ENCODE measurements at places on chromosomes 6 and 20.

GRCh38 chr6:30216096-30216495 lies 2.9 kb upstream of the TRIM26 start:
- no peak for DNase-seq

DNA sequence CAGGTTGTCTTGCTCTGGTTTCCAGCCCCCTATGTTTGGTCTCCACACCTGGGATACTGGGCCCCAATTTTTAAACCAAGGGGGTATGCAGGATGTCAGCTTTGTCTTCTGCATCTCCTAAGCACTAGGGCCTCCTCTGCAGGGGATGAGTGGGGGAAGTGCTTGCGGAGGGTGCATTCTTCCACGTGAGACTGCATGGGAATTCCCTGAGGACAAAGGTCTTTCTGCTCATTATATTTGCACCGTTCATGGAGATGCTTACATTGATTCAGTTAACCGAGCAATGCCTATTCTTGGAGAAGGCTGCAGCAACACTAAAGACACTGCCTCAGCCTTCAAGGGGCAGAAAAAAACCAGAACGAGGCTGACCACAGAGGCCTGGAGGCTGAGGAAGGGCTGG lies 45.4 kb downstream of the RAB44 start:
- DNase-seq: no peak

DNA sequence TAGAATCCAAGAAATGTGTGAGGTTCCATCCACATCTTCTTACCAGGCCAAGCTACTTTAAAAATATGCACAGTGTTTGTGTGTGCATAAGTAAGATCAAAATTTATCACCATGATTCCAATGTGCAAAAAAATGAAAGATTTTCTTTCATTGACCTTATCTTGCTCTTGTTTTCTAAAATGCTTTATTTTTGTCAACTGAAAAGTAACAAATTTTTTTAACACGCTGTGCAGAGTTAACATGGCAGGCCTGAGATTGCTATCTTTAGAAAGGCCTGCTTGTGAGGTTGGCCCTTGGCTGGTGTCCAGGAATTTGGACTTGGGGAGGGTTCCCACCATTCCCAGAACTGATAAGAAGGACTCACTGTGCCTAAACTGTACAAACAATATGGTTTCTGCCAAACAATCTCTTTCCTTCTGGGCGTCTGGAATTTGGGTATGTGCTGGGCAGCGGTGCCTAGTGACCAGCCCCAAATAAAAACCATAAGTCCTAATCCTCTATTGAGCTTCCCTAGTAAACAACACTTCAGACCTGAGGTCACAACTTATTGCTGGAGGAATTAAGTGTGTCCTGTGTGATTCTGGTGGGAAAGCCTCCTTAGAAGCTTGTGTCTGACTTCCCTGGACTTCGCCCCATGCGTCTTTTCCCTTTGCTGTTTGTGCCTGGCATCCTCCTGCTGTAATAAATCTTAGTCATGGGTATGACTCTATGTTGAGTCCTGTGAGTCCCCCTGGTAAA lies 19.8 kb upstream of the MYLIP start:
- DNase-seq: no peak

- DNase-seq: no peak
Observed at GRCh38 chr6:15854378-15854777, 191.6 kb upstream of the DTNBP1 start.

- DNase-seq: no peak
Observed at GRCh38 chr20:46151936-46152335, 33.8 kb downstream of the CD40 start.

DNA sequence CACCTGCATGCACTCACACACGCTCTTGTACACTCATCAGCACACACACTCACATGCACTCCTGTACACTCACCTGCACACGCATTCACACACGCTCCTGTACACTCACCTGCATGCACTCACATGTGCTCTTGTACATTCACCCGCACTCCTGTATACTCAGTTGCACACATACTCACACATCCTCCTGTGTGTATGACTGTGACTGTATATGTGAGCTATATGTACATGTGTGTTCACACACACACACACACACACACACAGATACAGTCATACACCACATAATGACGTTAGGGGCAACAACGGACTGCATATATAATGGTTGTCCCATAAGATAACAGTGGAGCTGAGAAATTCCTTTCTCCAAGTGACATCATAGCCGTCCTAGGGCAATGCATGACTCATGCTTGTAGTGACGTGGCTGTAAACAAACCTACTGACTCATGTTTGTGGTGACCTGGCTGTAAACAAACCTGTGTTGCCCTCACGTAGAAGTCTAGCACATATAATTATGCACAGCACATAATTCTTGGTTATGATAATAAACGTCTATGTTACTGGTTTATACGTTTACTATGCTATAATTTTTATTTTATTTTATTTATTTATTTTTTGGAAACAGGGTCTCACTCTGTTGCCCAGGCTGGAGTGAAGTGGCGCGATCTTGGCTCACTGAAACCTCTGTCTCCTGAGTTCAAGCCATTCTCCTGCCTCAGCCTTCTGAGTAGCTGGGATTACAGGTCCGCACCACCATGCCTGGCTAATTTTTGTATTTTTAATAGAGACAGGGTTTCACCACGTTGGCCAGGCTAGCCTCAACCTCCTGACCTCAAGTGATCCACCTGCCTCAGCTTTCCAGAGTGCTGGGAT lies 22.8 kb upstream of the TAF4 start:
- DNase-seq: no peak

GRCh38 chr6:111782192-111782809 lies 91.0 kb downstream of the FYN start:
- no peak for DNase-seq

- DNase-seq: no peak
Observed at GRCh38 chr6:6224933-6225486, 95.5 kb downstream of the F13A1 start.

DNA sequence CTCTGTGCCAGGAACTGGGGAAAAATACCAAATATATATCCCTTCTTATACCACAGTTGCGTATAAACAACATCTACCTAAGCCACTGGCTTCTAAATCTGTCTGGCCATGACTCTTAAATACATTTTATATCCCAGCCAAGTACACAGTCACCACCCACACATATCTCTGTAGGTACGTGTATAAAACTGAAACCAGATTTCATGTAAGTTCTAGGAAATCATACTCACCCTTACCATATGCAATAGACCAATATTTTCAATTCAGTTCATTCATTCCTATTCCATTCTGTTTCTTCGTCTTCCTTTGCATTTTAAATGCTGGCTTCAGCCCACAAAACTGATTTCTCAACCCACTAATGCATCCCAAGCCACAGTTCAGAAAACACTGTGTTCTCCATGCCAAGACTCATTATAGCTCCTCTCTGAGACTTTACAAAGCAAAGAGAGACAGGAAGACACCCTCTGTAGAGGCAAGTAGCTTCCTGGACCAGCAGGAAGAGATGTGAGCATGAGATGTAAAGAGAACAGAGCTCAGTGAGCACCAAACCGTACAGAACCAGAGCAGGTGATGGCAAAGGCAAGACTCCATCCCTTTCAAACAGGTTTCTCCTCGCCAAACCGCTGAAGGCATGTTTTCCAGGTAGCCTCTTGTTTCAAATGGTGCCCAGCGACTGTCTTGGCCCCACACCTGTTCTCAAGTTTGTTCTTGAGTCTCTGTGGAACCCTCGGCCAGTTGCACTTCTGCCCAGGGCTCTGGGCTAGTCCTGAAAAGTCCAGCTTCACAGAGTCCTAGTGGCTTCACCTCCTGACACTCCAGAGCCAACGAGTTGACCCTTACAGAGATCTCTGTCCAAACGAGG lies 18.7 kb downstream of the FAM50B start:
- DNase-seq: no peak

- DNase-seq: no peak
Observed at GRCh38 chr6:118468682-118469465, 79.2 kb upstream of the PLN start.

DNA sequence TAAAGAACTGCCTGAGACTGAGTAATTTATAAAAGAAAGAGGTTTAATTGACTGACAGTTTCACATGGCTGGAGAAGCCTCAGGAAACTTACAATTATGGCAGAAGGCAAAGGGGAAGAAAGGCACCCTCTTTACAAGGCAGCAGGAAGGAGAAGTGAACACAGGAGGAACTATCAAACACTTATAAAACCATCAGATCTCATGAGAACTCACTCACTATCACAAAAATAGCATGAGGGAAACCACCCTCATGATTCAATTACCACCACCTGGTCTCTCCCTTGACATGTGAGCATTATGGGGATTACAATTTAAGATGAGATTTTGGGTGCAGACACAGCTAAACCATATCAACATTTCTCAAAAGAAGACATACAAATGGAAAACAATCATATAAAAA lies 266.3 kb downstream of the EPM2A start:
- DNase-seq: no peak

DNA sequence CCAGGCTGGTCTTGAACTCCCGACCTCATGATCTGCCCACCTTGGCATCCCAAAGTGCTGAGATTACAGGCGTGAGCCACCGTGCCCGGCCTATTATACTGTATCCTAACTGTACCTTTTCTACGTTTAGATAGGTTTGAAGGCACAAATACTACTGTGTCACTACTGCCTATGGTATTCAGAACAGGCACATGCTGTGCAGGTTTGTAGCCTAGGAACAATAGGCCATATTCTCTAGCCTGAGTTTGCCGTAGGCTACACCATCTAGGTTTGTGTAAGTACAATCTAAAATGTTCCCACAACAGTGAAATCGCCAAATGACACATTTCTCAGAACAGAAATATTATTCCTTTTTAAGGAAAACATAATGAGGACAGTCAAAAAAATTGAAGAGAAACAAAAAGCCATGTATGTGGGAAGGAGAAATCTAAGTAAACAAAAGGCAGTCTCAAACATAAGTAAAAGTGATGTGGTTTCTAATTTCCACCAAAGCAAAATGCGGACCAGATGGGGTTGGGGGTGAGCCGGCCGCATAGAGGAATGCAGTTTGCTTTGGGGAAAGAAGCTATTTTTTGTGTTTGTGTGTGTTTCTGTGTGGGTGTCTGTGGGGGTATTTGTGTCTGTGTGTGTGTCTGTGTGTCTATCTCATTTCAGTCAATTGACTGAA lies 192.6 kb upstream of the SALL4 start:
- DNase-seq: no peak

- DNase-seq: no peak
Observed at GRCh38 chr6:68497927-68498326, 137.2 kb upstream of the ADGRB3 start.

DNA sequence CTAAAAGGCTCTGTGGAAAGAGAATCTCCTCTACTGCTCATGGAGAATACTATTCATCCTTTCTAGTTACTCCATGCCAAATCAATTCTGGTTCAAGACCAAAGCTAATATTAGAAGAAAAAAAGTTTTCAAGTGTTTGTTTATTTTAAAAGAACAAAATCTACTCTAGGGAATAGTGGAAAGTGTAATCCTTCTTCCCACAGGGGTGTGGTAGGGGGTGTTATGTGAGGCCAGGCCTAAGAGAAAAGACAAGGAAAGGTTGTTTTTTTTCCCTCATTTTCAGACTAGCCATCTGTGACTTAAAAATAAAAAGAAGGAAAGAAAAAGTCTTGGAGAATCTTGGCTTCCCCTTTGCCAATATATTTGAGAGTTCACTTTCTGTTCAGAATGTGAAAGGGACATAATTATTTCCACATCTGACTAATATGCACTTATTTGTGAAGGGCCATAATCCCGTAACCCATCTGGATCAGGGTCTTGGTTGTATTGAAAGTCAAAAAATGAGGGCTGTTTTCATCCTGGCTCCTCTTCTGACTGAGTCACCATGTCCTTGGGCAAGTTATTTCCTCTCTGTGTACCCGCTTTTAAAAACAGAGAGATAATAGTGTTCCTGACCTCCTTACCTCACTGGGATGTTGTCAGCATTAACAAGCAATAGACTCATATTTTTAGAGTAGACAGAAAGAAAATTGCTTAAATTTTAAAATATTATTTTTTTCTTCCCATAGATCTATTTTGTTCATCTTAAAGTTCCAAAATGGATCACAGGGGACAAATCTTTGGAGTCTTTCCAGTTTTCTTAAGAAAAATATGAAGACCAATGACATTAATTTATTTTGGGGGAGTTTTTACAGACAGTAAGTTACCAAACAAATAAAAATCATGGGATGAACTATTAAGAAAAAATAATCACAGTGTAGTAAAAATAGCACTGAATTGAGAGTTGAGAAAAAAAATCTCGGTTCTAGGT lies 233.7 kb downstream of the IBTK start:
- DNase-seq: no peak

- DNase-seq: no peak
Observed at GRCh38 chr6:30719356-30719755, 796 bp upstream of the TUBB start.
